Fibroblast of the aortic adventitia (primary cell): ENCODE measurements at places on chromosomes 1 and 21. TPM values are rescaled to one million over a fixed set of nuclear protein-coding genes. Genes with fewer than 3 reads are reported as not detected.

AMIGO1 gene
- 0.54 and 2.5 TPM in 2 replicates for total RNA-seq

AMY1B gene
- not detected in 2 replicates for total RNA-seq

NPR1 gene
- total RNA-seq: 1.5 and 24.0 TPM in 2 replicates

TMEM269 gene
- 0.09 TPM in 1 of 2 replicates, not detected in the other for total RNA-seq

AIM2 gene
- total RNA-seq: not detected in 2 replicates

ENSA gene
- 82.1 and 156 TPM in 2 replicates for total RNA-seq

PER3 gene
- total RNA-seq: 27.1 and 35.5 TPM in 2 replicates

ASAP3 gene
- total RNA-seq: 46.9 and 65.3 TPM in 2 replicates

WNT2B gene
- 1.8 and 2.4 TPM in 2 replicates for total RNA-seq

PRAMEF8 gene
- not detected in 2 replicates for total RNA-seq

PDZK1 gene
- 0.54 TPM in 1 of 2 replicates, not detected in the other for total RNA-seq

FOXJ3 gene
- 17.4 and 38.0 TPM in 2 replicates for total RNA-seq

LCE1A gene
- not detected in 2 replicates for total RNA-seq

FCN3 gene
- not detected in 2 replicates for total RNA-seq

FAM78B gene
- 0.25 and 0.27 TPM in 2 replicates for total RNA-seq

SH2D1B gene
- under 0.01 TPM in 1 of 2 replicates, not detected in the other for total RNA-seq

ELAPOR1 gene
- total RNA-seq: 0.16 and 0.45 TPM in 2 replicates

MYOCOS gene
- total RNA-seq: not detected in 2 replicates

FCGR2B gene
- total RNA-seq: not detected in 2 replicates

EIF2D gene
- total RNA-seq: 33.5 and 42.5 TPM in 2 replicates

AIRE gene
- total RNA-seq: not detected in 2 replicates

OXCT2 gene
- total RNA-seq: 0.98 and 0.99 TPM in 2 replicates
